ENCODE measurements at places on chromosomes 7 and 10.

- DNase-seq = peak; percentile 22
Observed at GRCh38 chr7:155198901-155199845, 98.5 kb upstream of the INSIG1 start.

DNA sequence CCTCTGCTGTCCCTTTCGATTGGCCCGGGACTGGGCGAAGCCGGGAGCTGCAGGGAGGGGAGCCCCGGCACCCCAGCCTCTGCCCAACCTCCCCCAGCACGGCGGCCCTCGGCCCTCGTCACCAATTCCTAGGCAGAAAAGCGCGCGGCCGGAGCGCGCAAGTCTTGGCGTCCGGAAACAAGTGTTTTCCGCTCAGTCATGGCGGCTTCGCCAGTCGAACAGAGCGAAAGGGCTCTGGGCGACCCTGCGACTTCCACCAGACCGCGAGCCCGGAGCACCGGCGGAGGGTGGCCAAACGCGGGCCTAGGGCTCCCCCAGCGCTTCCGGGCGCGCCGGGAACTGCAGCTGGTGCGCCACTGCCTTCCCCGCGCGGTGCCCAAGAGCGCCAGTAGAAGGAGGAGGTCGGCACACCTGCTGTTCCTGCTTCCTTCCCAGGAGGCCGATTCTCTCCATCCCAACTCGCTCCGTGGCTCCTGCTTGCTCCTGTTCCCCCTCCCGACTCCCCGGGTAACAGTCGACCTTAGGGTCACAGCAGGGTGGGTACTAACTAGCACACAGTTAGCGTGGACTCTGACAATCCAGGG lies 729.9 kb downstream of the ZWINT start:
- no peak for DNase-seq

DNA sequence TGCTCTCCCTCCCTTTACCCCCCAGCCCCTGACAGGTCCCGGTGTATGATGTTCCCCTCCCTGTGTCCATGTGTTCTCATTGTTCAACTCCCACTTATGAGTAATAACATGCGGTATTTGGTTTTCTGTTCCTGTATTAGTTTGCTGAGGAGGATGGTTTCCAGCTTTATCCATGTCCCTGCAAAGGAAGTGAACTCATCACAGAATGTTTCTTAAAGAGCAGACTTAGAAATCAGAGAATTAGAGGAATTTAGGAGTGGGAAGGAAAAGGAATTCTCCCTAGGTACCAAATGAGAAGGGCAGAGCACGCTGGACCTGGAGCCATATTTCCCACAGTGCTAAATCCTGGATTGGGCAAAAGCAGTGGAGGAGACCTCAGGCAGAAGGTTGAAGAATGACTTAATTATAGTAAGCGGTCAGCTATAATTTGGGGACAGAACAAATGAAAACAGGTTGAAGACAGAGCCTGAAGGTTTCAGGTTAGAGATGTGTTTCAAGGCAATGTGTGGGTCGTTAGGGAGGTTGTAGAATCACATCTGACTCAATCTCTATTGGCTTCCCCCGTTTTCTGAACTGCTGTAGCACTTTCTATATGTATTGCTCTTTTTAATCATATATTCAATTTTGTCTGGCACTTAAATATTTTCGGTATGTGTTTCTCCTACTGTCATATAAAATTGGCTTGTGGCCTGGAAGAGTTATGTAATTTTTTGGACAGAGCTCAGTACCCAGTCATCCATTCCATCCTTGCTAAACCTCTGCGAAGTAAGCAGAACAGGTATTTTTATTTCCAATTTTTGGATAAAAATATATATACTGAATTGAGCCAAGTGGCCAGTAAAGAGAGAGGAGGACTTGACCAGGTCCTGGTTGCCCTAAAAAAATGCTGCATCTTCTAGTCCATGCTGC lies 210.5 kb upstream of the KLF6 start:
- no peak for DNase-seq

- no peak for DNase-seq
Observed at GRCh38 chr7:96045181-96045580, 272.8 kb downstream of the DYNC1I1 start.

- DNase-seq = no peak
Observed at GRCh38 chr10:6039711-6040110, 22.5 kb downstream of the IL2RA start.

DNA sequence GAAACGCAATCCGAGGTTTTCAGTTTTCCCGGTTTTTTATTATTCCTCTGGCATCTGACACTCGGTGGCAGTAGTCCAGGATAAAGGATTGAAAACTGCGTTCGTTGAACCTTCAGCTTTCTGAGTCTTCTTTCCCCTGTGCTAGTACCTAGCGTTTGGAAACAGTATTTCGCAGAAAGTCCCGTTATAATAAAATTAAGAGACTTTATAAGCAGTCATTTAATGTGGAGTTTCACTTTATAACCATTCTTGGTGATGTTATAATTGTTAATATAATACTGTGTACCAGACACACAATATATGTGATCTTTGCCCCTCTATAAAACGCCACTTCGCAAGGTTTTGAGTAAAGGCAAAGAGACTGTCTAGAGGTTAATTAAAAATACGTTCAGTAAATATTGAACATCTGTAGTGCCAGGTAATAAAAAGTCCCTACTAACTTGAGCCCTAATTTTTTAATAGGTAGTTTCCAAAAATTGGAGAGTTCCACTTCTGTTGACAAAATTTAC lies 874 bp downstream of the CISD1 start:
- no peak for DNase-seq

All from activated CD4-positive, alpha-beta T cell treated with anti-CD3 and anti-CD28 coated beads for 24 hours (primary cell).